ENCODE measurements at places on chromosomes 13 and 19. TPM values are rescaled to one million over a fixed set of nuclear protein-coding genes. Genes with fewer than 3 reads are reported as not detected.

DNA sequence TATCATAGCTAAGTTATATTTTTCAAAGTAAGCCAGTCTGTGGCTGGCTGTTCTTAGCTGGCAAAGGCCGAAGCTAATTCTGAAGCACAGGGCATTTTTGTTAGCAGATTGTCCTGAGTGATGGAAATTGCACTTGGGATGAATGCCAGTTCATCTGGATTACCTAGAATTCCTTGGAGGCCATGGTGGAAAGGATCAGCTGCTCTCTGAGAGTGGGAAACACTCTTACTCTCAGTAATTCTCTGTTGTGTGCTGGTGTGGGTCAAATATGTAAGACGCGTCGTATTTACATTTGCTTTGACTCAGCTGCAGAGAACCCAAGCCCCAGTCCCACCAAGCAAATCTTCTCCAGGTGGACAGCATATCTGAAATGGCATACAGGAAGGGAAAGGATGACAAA lies 60.7 kb upstream of the C1QTNF9B start:
- DNase-seq: no peak

Gene SIGLEC10
- 2.0 TPM for total RNA-seq

DNA sequence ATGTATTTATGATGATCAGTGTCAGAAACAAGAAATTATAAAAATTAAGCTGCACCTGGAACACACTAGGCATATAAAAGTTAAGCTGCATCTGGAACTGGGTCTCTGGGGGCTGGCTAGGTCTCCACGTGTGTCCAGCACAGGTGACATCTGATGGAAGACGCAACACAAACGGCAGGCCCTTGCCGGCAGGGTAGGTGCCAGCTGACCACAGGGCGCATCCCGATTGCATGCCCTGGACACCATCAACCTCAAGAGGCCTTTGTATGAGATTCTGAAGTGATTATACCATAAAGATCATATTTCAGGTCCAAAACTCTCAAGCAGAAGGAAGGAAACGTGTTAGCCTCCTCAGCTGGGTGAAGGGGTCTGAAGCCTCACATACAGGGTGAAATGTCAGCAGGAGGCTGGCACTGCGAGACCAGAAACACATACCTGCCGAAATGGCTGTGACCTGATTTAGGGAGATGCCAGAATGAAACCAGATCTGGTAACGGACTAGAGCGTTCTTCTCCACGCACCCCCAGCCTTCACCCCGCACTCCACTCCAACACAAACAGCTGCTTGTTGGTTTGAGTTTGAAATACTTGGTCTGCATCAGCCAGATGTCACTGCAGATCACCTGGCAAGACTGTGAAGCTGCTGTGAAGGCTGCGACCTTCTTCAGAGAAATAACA lies 37.3 kb downstream of the COL4A1 start:
- no peak for DNase-seq

DNA sequence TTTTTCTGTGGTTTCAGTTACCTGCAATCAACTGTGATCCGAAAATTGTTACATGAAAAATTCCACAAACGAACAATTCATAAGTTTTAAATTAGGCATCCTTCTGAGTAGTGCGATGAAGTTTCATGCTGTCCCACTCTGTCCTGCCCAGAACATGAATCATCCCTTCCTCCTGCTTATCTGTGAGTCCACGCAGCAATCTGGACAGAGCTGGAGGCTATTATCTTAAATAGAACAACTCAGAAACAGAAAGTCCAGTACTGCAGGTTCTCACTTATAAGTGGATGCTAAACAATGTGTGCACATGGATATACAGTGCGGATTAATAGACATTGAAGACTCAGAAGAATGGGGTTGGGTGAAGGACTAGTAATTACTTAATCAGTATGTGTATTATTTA lies 583.7 kb upstream of the SPRY2 start:
- no peak for DNase-seq

Gene PSG7
- total RNA-seq: not detected

Gene PRR12
- total RNA-seq: 6.3 TPM

DNA sequence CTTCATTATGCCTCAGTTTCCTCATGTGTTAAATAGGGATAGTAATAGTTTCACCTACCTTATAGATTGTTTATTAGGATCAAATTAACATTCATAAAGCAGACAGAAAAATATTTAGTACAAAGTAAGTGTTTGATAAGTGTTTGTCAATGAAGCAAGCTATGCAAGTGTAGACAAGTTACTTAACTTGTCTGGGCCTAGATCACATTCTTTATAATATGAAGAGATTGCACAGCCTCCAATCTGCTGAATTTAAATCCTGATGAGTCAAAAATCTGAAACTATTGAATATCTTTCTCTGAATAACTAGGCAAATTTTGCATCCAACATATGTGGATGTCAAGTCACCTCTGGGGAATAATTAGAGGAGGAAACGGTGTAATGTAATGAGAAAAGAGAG lies 170.5 kb downstream of the MZT1 start:
- no peak for DNase-seq

Gene NOVA2
- total RNA-seq: 0.83 TPM

- no peak for DNase-seq
Observed at GRCh38 chr13:84211048-84211447, 328.8 kb upstream of the SLITRK1 start.

DNA sequence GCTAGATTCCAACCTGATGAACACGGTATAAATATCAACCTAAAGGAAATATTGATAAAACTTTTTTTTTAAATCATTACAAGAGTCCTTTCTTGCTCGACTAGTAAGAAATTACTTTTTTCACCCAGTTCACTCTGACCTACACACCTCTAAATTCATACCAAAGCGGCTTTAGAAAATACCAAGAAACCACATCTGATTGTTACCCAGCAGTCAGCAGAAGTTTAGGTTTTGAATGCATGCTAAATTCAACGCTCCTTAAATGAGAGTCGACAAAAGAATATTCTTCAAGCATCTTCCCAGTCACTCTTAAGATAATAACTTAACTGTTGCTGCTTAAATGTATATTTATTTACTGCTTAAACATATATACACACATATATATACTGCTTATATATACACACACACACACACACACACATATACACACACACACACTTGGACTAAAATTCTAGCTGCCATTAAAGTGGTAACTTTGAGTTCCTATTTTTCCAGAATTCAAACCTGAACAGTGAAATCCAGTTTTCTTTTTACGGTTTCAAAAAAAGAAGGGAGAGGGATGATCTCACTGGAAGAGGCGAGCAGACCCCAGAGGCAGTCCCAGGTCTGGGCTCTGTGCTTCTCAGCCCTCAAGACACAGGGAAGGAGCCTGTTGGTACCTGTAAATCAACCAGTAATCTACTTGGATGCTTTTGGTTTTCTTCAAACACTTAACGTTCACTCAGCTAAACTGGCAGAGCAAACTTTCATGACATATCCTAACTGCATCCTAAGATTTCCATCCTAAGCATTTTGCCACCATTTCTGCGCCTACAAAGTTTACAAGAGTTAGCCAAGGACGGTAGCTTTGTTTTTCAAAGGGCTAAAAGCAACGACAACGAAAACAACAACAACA lies 1.7 kb downstream of the STK24 start:
- DNase-seq: no peak

Gene PLIN5
- total RNA-seq: 108 TPM

Gene PRR20E
- not detected for total RNA-seq

DNA sequence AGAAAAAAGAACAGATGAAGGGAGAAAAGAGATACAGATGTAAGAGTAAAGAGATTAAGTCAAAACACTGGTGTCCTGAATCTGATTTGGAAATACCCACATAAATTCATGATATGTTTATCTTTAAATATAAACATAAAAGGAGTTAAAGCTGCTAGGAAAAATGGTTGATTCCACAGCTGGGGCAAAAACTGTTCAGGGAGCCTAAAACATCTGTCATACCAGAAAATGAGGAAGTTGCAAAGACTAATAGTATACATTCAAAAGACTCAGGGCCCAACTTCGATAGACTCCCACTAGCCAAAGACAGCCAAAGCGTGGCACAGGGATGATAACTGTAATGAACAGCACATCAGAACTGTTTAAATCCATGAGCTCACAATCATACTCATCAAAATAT lies 62.0 kb downstream of the ABCC4 start:
- no peak for DNase-seq

Gene NDUFA7
- total RNA-seq: 25.0 TPM

Gene IFI30
- total RNA-seq: 102 TPM

- no peak for DNase-seq
Observed at GRCh38 chr13:96766306-96766705, 228.0 kb downstream of the OXGR1 start.

DNA sequence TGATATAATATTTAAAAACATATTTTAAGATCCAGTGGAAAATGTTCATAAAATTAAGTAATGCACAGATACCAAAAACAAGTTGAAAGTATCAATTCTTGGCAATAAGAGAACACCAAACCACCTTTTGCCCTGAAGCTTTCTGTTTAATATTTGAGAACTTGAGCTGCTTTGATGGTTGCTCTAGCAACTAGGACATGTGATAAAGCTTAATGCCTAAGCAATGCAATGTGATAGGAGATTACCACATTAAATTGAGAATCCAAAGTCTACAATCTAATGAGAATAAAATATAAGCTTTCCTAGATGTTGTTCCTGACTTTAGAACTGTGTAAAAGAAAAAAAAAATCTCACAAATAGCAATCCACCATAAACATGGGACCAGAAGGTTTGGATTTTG lies 1367.5 kb upstream of the PCDH9 start:
- DNase-seq: no peak

- no peak for DNase-seq
Observed at GRCh38 chr19:50796128-50796633, 6.0 kb downstream of the ACP4 start.

DNA sequence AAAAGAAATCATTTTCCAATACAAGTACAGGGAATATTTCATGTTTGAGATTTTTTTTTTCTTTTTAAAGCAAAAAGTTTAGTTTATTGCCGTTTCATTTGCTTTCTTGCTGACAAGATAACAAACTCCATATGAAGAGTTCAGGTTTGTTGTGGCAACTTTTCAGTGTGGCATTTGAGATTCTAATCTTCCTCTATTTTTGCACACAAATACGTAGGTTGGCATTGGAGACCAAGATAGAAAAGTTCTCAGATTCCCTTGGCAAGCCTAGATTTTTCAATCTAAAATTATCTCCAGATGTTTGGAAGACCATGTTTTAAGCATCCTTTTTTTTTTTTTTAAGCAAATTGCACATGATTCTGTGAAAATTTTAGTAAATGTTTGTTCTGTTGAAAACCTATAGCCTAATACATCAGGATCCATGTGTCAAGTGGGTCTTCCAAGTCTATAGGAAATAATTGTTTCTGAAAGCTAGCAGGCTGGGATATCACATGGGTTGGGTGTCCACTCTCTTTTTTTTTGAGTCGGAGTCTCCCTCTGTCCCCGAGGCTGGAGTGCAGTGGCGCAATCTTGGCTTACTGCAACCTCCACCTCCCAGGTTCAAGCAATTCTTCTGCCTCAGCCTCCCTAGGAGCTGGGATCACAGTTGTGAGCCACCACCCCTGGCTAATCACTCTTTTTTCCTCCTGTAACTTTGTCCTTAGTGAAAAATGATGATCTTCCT lies 2.6 kb downstream of the GARRE1 start:
- DNase-seq: no peak

DNA sequence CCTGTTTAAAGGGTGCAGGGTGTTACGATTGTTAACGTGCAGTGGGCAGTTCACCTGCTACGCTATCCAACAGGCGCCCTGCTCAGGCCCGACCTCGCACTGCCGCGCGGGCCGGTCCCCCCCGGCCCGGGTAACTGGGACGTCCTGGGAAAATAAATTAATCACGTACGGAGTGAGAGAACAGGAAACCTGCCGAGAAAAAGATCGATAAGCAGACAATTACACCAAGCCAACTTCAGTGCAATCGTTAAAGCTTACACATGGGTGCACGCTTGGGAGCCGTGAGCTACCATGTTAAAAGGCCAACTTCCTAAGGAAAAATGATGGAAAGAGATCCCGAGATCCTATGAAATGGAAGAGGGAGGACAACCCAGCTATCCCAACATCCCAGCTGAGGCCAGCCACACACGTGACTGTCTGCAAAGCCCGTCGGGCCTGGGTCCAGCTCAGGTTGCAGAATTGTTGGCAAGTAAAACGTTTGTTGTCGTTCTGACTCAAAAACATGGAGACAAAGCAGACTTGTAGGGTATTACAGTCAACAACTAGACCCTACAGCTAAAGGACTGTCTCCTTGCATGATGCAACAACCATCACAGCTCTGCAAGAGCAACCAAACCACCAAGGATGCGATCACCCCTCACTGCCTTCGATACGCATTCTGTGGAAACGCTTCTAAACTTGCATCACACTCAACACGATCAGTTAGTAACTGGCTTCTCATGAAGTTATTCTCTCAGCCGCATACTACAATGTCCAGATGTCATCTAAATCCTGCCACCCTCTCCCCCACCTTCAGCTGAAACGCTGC lies 741 bp upstream of the TUBGCP3 start:
- no peak for DNase-seq

GRCh38 chr19:35438096-35438495 lies 10.0 kb upstream of the FFAR2 start:
- DNase-seq: no peak

GRCh38 chr19:47448360-47448727 lies 23.3 kb downstream of the SLC8A2 start:
- no peak for DNase-seq

GRCh38 chr19:19305696-19306095 lies 14.6 kb downstream of the SUGP1 start:
- DNase-seq: no peak

DNA sequence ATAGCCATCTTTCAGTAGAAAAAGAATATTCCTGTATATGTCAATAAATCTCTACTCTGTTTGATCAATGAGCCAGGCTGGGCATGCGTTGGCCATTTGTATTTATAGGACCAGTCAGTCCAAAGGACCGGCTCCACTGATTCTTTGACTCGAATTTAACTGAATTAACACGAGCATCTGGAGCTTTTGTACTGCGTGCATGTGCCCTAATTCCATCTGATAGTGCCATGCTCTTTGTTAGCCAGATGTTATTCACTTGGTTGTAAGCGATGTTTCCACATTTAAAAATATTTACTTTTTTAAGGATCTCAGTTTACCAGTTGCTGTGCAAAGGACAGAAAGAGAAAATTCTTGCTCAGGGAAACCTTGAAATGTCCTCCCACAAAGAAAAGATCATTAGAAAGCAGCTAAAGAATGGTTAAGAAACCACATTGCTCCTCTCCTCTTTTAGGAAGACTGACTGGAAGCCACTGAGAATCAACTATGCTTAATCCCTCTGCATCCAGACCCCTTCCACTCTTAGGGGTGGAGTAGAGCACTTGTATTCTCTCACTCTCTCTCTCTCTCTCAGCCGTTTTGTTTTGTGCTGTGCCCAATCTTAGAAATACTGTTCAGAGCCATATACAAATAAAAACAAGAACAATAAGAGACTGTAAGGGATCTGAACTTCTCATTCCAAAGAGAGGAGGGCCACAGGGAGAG lies 165.8 kb downstream of the DCLK1 start:
- no peak for DNase-seq

Gene CDC42EP5
- 1.3 TPM for total RNA-seq

DNA sequence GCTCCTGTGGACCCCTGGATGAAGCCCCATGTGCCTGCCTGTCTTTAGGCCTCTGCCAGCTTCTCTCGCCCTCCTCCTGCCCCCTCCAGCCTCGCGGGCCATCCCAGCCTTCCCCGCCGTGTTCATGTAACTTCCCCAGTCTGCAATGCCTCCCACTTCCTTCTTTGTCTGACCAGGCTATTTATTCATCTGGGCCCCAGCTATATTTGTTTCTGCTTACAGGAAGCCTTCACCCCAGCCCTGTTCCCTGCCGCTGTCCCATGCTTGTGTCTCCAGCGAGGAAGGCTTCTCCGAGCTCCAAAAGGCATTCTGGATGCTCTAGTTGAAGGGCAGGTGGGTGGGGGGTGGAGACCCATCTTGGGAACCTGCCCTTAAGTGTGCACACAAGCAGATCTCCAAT lies 7.9 kb upstream of the C3 start:
- DNase-seq: no peak

Gene IZUMO4
- 1.2 TPM for total RNA-seq

- DNase-seq: no peak
Observed at GRCh38 chr19:39319892-39320248, 793 bp downstream of the LRFN1 start.

Data from right lobe of liver (tissue), 6 donors.